ENCODE measurements at places on chromosomes 6 and 20.
A peak's percentile ranks its signal among the peaks of the same experiment; 100 is the strongest.

DNA sequence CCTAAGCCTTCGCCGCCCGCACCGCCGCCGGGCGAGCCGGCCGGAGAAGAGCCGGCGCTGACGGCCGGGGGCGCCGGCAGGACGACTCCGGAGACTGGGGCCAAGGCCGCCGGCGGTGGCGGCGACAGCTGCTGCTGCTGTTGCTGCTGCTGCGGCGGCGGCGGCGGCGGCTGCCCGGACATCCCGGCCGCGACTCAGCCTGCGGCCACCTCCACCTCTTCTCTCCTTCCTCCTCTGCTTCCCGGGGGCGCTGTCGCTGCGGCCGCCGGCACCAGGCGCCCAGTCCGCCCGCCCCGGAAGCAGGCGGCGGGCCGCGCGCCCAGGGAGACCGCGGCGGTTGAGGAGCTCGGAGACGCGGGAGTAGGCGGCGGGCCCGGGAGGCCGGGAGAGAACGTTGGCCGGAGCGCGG is 307 bp downstream of the RANBP9 start:
- DNase-seq: no peak

DNA sequence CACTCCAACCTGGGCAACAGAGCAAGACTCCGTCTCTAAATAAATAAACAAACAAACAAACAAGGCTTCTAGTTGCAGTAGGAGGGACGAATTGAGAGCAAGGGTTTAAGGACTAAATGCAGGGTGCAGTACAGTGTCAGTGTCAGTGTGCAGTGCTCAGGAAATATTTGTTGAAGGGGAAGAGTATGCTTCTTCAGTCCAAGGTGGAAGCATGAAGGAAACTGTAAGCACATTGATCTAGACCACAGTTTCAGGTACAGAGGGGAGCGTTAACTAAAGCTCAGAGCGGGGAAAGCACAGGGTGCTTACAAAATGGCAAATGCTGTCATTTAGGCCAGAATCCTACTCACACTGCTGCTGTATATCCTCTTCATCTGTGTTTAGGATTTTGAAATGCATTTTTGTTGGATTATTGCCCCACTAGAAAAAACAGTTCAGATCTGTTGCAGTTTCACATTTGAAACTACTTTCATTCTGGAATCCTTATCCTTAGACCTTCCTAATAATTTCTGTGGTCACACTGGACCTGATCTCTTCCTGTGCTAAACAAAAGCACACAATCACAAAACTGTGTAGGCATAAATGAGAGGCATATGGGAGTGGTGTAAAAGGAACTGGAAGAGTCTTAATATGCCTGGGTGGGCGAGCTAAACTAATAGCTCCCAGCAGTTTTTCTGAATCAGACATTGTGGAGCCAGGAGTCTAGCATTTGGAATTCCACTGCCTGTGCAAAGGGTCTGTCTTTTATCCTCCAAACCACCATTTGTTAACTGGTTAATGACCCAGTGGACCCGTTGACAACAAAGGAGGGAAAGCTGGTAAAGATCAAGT is 41.4 kb downstream of the CBFA2T2 start:
- DNase-seq: no peak

DNA sequence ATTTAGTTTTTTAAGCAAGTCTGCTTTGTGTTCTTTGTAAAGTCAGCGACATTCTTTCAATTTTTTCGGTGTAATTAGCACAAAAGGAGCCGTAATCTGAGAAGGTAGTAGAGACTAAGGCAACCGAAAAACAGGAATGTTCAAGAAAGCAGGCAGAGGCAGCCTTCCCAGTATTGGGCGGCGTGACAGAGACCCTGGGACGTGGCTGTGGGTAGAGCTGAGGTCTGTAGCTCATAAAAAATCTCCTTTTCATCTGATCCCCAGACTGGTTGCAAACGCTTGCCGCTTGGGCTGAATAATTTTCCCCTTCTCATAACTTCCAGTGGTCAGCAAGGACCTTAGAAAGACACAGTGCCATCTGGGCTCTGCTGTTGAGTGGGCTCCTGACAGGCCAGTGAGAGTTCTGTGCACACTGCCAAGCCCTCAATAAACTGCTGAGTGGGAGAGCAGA is 30.8 kb downstream of the GNAS start:
- no peak for DNase-seq

GRCh38 chr6:16769986-16770376 is 8.7 kb upstream of the ATXN1 start:
- no peak for DNase-seq

DNA sequence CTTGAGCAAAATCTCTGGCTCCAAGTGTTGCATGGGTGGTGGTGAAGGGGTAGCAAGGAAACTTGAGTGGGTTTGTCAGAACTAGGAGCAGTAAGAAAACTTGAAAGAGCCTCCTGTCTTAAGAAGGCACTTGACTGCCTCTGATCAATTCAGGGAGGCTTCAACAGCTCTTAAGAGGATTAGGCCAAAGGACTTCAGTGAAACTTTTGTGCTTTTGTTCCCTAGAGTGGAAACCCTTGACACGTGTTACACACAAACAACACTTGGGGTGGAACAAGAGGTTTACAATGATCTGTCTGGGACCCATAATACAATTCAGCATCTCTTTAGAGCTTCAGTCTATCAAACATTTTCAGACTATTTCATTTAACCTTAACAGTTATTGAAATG is 80.1 kb upstream of the ARMC2 start:
- DNase-seq: no peak

DNA sequence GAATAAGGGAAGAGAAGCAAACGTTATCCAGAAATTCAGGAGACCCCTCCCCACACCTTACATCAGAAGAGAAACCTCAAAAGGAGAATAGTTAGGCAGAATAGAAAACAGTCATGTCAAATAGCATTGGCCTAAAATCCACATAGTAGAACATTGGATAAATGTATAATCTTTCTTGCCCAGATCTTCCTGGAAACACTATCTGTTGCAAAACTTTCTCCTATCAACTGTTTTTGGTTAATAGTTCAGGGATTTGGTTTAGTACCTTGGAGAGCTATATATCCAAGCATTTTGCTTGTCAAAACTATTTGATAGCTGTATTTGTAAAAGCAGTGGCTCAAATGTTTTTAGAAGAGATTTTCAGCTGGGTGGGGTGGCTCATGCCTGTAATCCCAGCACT is 74.3 kb upstream of the PHACTR2 start:
- DNase-seq: no peak

DNA sequence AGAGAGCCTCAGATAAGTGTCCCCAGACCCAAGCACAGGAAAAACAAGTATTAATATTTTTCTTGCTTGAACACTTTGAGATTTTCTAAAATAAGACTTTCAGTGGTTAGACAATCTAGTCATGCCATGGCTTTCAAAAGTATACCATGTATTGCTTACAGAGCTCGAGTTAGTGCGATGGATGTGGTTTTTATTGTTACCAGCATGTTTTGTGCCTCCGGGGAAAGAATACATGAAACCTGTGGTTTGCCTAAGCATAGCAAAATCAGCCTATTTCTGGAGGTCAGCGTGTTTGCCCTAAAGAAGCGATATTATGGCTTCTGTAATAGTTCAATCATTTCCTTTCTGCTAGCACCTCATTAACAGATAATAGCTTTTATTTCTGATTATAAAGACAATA is 21.6 kb downstream of the RIN2 start:
- no peak for DNase-seq

DNA sequence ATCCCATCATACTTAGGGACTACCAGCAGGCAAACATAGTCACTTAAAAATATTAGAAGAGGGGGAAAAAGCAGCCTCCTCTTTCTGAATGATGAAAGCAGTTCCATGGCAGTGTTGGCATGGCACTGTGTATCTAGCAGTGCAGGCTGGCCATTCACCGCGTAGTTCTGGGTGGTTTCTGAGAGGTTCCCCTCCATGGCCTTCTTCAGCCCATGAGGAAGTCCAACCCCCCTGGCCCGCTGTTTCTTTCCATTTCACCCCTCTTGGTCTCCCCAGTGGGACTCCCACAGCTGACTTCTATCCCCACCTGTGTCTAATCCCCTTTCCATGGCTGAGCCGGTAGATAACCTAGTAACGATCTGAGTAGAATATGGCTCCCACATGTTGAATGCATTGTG is 17.0 kb downstream of the PPARD start:
- DNase-seq: no peak

DNA sequence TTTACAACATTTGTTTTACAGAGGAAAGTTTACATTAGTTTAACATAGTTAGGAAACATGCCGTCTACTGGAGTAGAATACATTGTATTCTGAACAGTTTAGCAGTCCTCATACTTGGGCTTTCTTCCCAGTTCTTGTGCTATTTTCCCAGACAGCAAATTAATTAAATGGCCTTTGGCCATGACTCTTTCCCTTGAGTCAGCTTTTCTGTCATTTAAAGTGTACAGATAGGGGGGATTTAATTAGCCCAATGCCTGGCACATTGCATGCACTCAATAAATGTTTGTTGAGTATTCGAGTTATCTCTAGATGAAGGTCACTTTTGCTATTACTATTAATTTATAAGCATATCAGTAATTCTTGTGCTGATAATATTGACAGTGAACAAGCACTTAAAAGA is 1.6 kb downstream of the TMEM244 start:
- DNase-seq: no peak

- no peak for DNase-seq
Measured at GRCh38 chr6:30981942-30982772, 1.4 kb upstream of the MUC21 start.

- no peak for DNase-seq
Measured at GRCh38 chr6:49299279-49299678, 163.8 kb downstream of the MMUT start.

GRCh38 chr6:136644597-136644952 is 94.4 kb upstream of the MAP7 start:
- DNase-seq: no peak

DNA sequence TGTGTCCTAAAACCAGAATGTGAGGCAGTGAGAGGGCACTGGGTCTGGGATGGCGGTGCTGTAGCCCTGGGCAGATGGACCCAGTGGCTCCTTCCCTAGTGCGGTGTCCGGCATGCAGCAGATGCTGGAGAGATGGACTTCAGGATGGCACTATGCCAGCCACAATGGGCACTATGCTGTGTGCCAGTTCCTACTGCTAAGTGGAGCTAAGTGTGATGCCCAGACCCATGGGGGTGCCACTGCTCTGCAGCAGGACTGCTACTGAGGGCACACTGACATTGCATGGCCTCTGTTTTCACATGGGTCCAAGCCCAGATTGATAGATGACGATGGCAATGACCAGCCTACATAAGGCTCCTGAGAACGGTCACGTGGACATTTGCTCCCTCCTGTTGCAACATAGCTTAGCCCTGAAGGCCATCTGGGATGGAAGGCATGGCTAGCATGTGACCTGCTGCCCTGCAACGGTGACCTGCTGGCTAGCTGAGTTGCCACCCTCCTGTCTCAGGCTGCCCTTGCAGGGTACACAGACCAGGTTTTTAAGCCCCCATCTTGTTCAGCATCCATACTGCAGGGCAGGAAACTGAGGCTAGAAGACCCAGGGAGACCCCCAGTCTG is 31.3 kb upstream of the KCNK16 start:
- DNase-seq: no peak

GRCh38 chr6:106223300-106223930 is 102.1 kb downstream of the ATG5 start:
- DNase-seq: peak; percentile 36

DNA sequence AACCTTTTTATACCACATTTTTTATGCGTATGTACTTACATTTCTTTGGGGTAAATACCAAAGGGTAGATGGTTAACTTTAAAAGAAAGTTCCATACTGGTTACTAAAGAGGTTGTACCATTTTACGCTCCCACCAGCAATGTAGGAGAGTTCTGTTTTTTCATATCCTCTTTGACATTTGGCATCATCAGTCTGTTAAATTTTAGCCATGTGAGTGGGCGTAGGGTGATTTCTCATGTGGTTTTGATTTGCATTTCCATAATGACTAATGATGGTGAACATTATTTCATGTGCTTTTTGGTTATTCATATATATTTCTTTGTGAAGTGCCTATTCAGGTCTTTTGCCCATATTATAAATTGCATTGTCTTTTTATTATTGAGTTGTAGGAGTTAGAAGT is 194.2 kb downstream of the PRL start:
- DNase-seq: no peak

DNA sequence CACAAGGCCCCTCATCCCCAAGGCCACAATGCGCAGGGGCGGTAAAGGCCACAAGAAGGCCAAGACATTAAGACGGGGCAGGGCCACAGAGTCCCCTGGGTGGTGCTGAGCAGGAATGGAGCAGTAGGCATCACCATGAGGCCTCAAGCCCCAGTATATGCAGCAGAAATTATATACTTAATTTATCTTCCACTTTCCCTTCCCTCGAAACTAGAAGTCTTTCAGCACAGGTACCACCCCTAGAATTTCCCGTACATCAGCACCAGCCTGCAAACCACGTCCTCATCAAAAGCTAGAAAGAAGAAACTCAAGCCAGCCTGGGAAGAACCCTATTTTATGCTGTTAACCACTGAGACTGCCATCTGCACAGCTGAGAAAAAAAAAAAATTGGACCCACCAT is 89.4 kb downstream of the PLG start:
- DNase-seq: no peak

- DNase-seq: no peak
Measured at GRCh38 chr6:2773449-2773848, 8.3 kb downstream of the WRNIP1 start.

DNA sequence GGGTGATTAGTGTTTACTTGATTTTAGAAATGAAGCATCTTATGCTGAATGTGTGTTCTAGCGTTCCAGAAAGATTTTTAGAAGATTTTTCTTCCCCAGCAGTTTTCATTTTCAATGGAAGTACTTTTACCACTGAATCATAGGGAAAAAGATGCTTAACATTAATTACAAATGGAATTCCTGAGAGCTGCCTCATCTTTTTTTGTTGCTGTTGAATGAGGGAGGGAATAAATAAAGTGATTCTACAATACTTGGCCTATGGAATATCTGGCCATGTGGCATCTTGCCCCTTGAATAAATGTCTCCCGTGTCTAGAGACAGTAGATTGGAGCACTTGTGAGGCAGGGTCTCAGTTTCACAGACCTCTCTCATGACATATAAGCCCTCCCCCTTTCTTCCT is 44.1 kb upstream of the SLC22A1 start:
- no peak for DNase-seq

- no peak for DNase-seq
Measured at GRCh38 chr6:92109956-92110355, 1309.4 kb downstream of the EPHA7 start.

DNA sequence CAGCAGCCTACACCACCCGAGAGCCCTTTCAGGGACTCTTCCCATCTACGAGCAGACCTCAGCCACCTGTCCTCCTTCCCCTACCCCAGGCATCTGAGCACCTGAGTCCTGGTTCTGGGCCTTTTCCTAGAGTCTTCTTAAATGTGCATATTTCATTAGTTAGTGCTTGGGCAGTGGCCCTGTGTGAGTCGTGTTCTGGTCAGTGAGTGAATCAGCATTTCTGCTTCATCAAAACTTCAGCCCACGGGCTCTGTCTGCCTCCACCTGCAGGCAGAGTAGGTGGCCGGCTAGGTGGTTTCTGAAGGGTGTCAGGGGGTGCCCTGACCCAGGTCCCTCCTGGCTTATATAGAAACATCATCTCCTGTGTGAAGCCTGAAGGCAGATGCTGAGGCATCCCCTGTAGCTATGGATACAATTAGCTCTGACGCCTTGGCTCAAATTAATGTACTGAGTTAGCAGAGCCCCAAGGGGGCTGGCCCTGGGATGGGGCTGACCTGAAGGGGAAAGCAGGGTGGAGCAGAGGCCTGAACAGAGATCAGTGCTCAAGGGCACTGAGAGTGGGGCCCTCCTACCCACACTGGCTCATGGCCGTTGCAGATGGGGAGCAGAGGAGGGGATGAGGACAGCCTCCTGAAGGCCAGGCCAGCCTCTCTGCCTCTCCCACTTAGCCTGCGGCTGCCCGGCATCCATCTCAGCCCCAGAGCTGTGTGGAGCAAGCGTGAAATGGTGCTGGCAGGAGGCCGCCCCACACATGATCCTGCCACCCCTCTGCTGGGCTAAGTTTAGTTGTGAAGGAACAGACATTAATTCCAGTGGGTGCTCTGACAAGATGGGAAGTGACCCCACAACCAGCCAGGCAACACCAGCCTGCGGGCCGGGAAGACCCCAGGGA is 13.6 kb downstream of the IP6K3 start:
- no peak for DNase-seq
